ENCODE measurements at places on chromosomes 3 and 15. TPM values are rescaled to one million over a fixed set of nuclear protein-coding genes. Genes with fewer than 3 reads are reported as not detected.

Gene XIRP1
- not detected for total RNA-seq

Gene NRROS
- total RNA-seq, result 1.7 TPM

Gene COL6A5
- 3.3 TPM for total RNA-seq

Gene TTLL13
- total RNA-seq, result not detected

Gene SYNM
- total RNA-seq, result 235 TPM

Gene RLBP1
- total RNA-seq, result 1.3 TPM

Gene CLDN11
- 11.9 TPM for total RNA-seq

Gene NGRN
- total RNA-seq, result 24.0 TPM

Gene KCNH8
- 0.89 TPM for total RNA-seq

Gene MOBP
- 0.92 TPM for total RNA-seq

Gene GADL1
- total RNA-seq, result not detected

Gene PML
- total RNA-seq, result 65.9 TPM

Gene SNTN
- not detected for total RNA-seq

Gene CHRD
- 6.8 TPM for total RNA-seq

Gene SLC2A2
- 2.9 TPM for total RNA-seq

Gene CHST2
- total RNA-seq, result 4.1 TPM

Gene ASB14
- 0.29 TPM for total RNA-seq

Gene SEMA6D
- 54.0 TPM for total RNA-seq

Gene GUCA1C
- not detected for total RNA-seq

Gene EXD1
- not detected for total RNA-seq

Gene GLDN
- total RNA-seq, result 8.7 TPM

Gene HACL1
- 46.7 TPM for total RNA-seq

Gene PAK6
- total RNA-seq, result under 0.01 TPM

Gene ISLR
- total RNA-seq, result 42.3 TPM

Gene ENTPD3
- total RNA-seq, result not detected

Gene IL20RB
- total RNA-seq, result 4.2 TPM

Gene LRRC2
- total RNA-seq, result 1.8 TPM

Gene OIP5
- total RNA-seq, result 4.6 TPM

Gene ADGRG7
- 5.1 TPM for total RNA-seq

Gene TMEM212
- not detected for total RNA-seq

Gene HRH1
- total RNA-seq, result not detected

Measured in stomach (tissue), 19 donors.